ENCODE measurements at places on chromosomes 16 and 17.
A peak's percentile ranks its signal among the peaks of the same experiment; 100 is the strongest.

- DNase-seq, result no peak
Observed at GRCh38 chr16:15690296-15690695, 40.3 kb downstream of the NDE1 start.

DNA sequence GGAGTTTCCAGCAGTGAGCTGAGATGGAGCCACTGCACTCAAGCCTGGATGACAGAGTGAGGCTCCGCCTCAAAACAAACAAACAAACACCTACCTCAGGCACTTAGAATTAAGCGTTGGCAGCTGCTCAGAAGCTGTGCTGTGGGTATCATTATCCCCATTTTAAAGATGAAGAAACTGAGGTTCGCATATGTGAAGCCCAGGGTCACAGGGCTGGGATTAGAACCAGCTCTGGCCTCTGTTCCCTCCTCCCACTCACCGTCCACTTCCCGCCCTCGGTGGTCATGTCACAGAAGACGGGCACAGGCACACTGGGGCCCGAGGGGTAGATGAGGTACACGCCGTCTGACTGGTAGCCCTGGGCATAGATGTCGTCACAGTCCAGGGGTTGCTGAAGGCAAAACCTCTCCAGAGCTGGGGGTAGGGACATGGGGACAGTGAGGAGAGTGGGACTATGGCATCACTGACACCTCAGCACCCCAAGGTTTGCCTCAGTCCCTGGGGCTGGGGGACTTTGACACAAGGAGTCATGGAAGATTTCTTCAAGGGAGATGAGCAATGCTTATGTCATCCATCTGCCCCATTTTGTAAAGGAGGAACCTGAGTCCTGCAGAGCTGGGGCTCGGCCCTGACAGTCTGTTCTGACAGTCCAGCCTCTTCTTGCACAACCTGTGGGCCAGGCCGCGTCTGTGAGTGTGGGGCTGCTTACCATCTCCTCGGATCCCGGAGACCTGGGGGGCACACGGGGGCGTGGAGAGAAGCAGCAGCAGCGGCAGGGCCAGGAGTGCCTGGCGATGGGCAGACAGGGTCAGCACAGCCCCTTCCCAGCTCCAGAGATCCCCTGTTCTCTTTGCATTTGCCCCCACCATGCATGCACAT, 700 bp downstream of the MFAP4 start:
- DNase-seq, result no peak

- DNase-seq, result no peak
Observed at GRCh38 chr17:9105068-9105868, 84.0 kb downstream of the NTN1 start.

DNA sequence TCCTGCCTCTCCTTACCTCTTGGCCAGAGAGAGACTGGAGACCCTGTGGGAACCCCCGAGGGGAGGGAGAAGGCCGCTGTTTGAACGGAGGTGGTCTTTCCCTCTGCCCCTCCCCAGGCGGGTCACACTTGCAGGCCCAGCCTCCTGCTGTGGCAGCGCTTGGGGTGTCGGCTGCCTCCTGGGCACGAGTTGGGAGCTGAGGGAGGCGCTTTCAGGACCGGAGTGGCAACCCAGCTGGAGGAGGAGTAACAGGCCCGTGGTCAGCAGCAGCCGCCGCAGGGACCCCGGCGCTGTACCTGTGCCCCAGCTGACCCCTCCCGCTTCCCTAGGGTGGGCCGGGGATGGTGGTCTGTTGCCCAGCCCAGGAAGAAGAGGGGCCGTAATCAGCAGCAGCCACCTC, 278.3 kb downstream of the SEC14L1 start:
- DNase-seq, result no peak

GRCh38 chr17:62085511-62086408, 20.7 kb upstream of the MED13 start:
- DNase-seq, result no peak

DNA sequence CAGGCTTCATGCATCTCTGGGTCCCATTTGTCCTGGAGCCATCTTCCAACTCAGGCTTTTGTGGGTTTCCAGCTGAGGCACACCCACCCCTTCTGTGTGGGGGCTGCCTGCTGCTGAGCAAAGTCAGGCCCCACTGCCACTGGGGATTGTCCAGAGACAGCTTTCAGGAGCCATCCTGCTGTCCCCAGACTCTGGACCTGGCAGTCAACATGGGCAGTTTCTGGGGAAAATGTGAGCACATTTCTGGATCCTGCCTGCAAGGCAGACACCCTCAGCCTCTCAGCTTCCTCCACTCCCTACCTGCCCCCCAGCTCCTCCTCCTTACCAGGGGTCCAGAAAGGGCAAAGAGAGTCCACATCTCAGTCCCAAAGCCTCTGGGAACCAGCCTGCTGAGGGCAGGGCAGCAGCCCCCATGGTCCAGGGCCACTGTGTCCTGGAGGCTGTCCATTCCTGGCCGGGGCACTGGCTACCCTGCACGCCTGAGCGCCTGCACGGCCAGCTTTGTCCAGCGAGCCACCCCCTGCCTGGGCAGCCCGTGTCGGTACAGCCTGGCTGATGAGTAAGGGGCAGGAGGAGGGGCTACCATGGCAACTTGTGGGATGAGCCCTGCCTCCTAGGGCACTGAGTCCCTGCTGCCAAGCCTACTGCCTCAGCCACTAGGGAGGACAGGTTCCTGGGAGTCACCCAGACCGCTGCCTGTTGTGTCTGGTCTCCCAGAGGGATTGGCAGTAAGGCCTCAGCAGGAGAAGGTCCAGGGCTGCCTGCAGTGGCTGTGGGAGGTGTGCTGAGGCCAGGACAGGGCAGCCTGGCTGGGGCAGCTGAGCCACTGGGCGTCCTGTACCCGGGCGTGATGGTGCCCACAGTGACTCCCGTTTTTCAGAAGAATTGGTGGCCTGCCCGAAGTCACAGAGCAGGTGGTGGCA, at the start of gene SLC47A2:
Gene SLC47A2, minus strand, starts transcription at position 477 of the 923 bp plus-strand sequence. Its CDS starts 29 bp downstream, at position 448.
- DNase-seq, result no peak

DNA sequence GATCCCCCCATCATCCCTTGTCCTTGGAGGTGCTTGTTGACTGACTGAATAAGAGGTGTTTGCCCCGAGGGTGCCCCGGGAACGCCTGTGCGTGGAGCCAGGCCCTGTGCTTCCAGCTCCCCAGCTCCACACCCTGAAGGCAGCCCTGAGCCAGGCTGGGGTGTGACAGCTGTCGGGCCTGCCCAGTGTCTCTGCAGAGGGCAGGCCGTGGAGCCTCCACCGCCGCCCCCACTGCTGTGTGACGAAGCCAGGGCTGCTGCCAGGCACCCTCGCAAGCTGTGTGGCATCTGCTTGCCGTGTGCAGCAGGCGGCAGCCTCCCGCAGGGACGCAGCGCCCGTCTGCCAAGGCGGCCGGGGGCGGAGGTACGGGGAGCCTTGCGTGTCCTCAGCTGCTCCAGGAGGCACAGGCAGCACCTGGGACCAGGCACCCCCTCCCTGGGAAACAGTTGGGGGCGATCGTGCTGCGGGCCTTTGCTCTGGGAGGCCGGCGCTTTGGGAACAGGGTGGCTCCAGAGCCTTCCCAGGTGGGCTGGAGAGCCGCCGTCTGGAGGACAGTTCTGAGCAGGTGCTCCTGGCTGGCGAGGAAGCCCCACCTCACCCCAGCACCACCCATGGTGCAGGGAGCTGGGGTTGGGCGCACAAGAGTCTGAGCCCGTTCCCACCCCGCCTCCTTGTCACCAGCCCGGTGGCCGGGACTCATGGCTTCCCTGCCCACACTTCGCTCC, 26.6 kb downstream of the GSE1 start:
- peak; percentile 81 for DNase-seq

- DNase-seq, result no peak
Observed at GRCh38 chr17:20174588-20175265, 165.6 kb downstream of the SPECC1 start.

DNA sequence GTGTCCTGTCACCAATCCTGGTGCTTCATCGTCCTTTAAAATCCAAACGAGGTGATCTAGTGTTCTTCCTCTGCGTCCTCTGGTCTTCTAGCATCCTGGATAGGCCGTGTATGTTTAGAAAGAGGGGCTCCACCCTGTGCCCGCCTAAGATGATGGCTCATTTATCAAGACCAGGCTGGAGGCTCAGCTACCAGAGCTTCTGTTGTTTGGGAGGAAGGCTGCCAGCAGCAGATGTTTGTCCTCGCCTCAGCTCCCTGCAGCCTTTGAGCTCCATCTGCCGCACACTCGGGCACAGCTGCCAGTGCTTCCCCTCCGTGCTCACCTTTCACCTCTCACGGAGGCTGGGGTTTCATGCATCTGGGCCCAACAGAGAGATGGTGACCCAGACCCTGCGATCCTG, 954.7 kb upstream of the RBFOX1 start:
- no peak for DNase-seq

GRCh38 chr17:69948406-69948805, 126.6 kb upstream of the KCNJ16 start:
- DNase-seq, result no peak

DNA sequence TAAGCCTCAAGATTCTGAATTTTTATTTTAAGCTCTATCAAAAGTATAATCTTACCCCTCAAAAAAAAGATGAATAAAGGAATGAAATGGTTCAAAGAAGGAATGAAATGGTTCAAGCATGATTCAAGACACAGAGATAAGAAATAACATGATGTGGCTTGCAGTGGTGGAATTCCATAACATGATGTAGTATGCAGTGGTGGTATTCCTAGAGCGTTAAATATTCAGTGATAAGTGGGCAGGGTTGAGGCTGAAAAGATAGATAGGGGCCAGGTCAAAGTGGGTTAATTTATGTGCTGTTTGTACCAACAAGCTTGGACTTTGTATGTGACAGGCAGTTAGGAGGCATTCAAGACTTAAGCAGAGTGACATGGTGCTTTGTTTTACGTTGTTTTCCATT, 29.6 kb downstream of the TNRC6A start:
- DNase-seq, result no peak

- DNase-seq, result no peak
Observed at GRCh38 chr16:59470556-59470955, 736.4 kb upstream of the GOT2 start.

DNA sequence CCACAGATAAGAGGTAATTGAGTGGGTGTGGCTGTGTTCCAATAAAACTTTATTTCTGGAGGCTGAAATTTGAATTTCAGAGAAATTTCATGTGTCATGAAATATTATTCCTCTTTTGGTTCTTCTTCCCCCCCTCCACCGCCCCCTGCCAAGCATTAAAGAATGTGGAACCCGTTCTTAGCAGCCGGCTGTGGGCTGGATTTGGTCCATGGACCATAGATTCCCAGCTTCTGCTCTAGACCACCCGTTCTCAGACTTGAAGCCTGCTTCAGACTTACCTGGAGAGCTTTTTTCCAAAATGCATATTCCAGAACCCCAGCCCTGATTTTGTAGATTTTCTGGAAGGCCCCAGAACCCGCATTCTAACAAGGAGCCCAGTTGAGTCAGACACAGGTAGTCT, 15.1 kb upstream of the LASP1NB start:
- no peak for DNase-seq

DNA sequence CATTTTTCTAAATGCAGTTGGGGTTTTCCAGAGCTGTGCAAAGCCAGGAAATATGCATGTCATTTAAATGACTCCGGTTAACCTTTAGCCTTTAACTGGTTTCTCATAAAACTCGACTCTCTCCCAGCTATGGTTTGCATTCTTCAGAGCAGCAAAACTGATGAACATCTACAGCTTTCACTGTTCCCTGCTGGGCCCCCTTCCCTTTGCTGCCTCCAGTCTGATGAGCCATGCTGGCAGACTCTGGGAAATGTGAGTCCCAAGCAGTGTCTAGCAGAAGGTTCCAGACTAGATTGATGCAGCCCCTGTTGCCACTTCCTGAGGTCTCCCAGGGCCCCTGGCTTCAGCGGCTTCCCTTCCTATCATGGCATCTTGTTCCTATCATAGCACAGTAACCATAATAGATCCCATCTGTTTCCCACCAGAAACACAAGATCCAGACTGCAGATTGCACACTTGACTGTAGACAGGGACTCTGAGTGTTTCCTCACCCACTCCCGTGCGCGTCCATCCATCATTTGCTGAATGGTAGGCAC, 135.4 kb downstream of the CLEC16A start:
- no peak for DNase-seq

- no peak for DNase-seq
Observed at GRCh38 chr16:10182222-10183053, at the start of gene GRIN2A. Gene GRIN2A, minus strand, starts transcription at chr16:10182428. Its CDS starts 2,017 bp downstream, at chr16:10180411.

DNA sequence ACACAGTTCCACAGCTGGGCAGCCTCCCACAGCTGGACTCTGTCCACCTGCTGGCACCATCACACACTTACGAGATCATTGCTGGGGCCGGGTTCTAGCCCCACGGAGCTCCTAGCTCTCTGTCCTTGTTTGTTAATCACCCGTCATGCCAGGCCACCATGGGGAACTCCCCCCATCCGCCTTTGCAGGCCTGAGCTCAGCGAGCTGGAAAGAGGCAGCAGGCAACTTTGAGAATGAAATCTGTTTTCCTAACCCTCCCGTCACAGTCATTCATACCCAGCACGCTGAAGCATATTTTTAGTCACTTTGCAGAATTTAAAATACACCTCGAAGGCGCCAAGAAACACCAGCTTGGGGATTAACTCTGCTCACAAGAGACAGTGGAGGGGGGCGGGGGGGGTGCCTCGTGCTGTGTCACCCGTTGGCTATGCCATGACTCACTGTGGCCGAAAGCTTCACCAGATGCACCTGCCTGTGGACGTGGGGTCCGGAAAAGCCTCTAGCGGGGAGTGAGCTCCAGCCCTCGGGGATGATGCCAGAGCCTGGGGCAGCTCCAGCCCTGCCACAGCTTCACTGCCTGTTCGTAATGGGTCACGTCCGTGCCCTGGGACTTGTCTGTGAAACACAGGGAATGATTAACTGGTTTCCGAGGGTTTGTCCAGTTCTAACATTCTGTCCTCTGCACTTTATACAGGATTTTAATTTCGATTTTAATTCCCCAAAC, 1.4 kb upstream of the SPNS2 start:
- no peak for DNase-seq

DNA sequence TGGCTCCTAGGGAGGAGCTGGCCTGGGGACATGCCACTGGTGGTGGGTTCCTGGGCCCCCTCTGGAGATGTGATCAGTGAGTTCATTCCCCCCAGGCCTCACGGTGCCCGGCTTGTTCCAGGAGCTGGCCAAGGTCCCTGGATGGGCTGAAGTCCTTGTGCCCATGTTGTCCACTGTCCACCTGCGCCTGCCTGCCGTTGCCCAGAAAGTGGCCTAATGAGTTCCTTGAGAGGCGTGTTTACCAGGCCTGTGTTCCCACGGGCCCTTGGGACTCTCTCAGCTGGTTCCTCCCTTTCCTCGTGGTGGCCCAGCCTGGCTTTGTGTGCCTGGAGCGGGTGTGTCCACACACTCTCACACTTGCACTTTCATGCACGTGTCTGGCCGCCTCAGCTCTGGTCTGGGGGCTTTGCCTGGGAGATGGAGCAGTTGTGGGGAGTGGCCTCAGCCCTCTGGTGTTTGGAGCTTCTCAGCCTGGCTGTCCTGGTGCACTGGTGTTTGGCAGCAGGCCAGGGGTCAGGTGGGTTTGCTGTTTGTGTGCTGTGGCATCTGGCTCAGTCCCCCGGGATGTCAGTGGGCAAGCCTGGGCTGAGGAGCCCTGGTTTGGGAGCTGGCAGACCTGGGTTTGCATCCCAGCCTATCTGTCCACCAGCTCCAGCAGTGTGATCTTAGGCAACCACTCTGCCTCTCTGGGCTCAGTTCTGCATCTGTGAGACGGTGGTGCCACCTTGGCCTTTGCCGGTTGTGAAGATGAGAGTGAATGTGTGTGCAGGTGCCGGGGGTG, 18.0 kb downstream of the ADCY7 start:
- DNase-seq, result no peak

GRCh38 chr16:85291302-85292148, 179.3 kb upstream of the CIBAR2 start:
- DNase-seq, result no peak

- no peak for DNase-seq
Observed at GRCh38 chr17:8835631-8836364, 31.7 kb downstream of the PIK3R6 start.

Measured in NCI-H1092 (cell line).